ENCODE measurements at places on chromosomes 6 and 20.
A peak's percentile ranks its signal among the peaks of the same experiment; 100 is the strongest.

- no peak for DNase-seq
These were observed 1.6 kb upstream of the PRL start for GRCh38 chr6:22298475-22298890.

GRCh38 chr20:62670156-62670555, 27.9 kb downstream of the SLCO4A1 start:
- no peak for DNase-seq

- DNase-seq, result peak; percentile 70
These were observed 19.7 kb downstream of the SLC17A9 start for GRCh38 chr20:62971950-62972844.

- no peak for DNase-seq
These were observed 74.8 kb downstream of the RIN2 start for GRCh38 chr20:19832875-19833274.

- DNase-seq, result no peak
These were observed 108.4 kb downstream of the SCML4 start for GRCh38 chr6:107715550-107716321.

- no peak for DNase-seq
These were observed 190.0 kb upstream of the COL21A1 start for GRCh38 chr6:56437171-56437900.

- DNase-seq, result no peak
These were observed 20.5 kb downstream of the CEP85L start for GRCh38 chr6:118630923-118631322.

GRCh38 chr6:150044621-150045145, 19.4 kb upstream of the RAET1L start:
- DNase-seq, result no peak

GRCh38 chr6:55833284-55833683, 42.1 kb downstream of the BMP5 start:
- DNase-seq, result no peak

DNA sequence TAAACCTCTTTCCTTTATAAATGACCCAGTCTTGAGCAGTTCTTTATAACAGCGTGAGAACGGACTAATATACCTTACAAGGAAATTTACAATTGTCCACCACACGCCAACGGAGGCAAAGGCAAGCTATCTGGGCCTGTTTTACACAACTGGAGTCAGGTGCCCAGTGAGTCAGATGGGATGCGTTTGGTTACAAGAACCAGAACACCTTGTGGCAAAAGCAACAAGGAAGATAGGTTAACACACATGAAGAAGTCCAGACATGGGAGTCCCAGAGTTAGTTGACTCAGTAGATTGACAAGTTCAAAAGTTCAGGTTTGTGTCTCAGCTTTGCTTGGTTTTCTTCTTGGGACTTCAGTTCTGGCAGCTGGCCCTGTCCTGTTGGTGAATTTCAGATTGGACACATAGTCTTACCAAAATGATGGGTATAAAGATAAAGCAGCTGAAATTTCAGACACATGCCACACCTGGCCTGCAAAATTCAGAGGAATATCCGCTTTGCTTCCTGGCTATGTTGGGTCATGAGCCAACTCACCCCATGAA, 97.9 kb downstream of the PXDC1 start:
- DNase-seq, result no peak

- DNase-seq, result no peak
These were observed 1.6 kb downstream of the TRDN start for GRCh38 chr6:123635144-123635543.

- no peak for DNase-seq
These were observed 15.1 kb upstream of the NXT1 start for GRCh38 chr20:23335521-23335920.

DNA sequence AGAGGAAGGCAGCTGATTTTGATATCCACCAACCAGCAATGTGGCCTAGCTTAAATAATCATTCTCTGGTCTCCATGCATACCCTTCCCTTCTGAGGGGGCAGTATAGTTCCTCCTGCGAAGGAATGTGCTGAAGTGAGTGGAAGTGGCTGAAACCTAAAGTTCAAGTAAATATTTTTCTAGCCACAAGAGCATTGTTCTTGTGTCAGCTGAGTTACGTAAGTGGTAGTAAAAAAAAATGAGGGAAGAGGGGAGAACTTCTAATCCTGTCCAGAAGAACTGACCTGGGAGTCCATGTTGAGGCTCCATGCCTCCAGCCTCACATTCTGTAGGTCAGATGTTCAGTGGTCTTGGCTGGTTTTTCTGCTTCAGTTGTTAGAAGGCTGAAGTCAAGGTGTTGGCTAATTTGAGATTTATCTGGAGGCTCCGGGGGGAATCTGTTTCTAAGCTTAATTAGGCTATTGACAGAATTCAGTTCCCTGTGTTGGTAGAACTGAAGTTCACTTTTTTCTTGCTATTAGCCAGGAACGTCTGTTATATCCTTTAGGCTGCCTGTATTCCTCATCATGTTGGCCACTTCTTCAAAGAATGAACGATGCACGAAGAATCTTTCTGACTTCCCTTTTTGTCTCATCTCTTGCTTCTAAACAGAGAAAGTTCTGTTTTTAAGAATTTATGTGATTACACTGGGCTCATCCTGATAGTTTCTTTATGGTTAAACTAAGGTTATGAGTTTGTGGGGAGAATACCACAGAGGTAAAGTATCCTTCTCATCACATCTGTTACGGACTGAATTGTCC, 207.1 kb upstream of the PRSS16 start:
- DNase-seq, result no peak

- DNase-seq, result no peak
These were observed 12.4 kb downstream of the CD2AP start for GRCh38 chr6:47489995-47490394.

DNA sequence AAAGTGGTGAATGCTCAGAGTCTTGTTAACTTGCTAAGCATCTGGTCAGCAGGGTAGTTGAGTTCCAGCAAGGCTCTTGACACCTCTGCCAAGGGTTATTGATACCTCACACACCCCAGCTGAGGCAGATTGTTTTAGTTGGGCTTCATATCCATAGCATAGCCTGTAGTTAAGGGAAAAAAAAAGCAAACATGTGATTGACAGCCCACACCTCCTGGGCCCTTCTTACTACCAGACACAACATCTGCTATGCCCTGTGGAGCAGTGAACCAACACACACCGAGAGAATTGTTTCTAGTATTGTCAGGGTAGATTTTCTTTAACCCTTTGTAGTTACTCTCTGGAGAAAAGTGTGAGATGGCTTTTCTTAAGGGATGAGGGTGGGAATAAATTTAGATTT, 697.0 kb upstream of the POU3F2 start:
- no peak for DNase-seq

DNA sequence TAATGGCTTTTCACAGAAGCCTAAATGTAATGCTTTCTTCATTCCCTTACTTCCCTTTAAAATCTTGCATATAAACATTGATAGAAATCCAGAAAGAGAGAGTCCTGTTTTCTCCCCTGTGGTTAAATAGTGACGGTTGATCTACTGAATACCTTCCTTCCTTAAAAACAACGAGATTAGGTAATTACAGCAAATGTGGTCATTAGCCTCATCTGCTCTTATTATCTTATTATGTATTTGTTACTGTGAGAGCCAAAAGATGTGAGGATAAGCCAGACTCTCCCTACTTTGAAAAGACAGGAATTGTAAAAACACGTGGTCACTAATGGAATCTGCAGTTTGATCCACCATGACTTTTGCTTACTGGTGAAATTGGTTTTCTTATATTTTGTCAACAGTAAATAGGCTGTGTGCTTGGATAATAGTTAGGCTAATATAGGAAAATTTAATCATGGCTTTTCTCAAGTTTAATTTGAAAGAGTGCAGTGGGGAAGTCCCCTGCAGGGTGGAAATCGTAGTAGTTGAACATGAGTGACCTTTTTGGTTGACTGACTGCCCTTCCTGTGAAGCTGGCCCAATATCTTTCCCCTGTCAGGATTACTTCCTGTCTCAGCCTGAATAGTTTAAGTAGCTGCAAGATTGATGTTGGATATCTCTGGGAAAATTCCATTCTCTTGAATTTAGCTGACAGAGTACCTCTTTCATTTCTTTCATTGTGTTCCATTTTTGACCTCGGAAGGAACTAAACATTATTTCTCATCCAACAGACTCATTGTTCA, 62.8 kb downstream of the JARID2 start:
- DNase-seq, result no peak

GRCh38 chr6:105785066-105785811, 300.9 kb upstream of the PRDM1 start:
- DNase-seq, result no peak

DNA sequence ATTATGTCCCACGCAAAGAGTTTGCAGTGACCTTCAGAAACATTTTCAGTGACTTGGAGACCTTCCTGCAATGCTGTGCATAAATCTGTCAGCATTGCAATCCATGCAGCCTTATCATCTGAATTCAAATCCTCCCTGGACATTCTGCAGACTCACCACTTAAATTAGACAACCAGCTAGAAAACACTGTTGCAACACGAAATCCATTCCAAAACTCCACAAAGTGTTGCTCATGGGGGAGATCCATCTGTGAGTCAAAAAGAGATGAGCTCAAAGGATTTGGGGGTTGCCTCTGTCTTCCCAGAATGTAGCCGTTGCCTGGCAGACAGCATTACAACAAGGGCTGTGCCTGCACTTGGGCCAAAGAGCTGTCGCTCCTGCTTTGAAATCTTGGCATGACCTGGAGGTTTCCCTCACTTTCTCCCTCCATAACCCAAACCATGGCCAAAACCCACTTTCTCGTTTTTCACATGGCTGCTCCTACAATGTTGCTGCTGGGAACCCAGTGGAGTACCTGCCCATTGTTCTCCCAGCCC, 163.5 kb upstream of the CDYL start:
- DNase-seq, result no peak

DNA sequence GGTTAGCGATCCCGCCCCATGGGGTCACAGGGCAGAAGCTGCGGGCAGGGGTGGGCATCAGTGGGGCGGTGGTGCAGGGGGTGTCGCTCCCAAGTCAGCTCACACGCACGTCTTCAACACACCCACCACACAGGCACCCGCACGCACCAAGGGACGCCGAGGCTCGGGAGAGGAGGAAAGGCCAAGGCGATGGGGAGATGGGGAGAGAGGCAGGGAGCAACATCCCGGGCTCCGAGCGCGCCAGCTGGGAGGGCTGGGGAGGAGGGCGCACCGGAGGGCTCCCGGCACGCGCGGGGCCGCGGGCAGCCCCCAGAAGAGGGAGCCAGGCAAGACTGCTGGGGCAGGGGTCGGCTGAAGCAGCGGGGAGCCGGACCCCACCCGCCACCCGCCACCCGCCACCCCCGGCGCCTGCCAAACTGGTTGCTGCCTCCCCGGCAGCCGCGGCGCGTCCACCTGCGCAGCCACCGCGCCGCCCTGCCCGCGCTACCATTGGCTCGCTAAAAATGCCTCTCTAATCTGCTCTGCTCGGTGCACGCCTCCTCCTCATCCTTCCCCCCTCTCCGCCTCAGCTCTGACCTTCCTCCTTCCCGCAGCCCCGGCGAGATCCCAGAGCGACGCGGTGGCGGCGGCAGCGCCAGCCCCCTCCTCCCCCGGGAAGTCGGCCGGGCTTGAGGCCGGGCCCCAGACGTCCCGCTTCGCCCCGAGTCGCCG, at the start of gene PACSIN1:
Gene PACSIN1, plus strand, starts transcription at position 546 of the 711 bp plus-strand sequence. CDS start 60,230 bp downstream, outside the sequence.
- no peak for DNase-seq

DNA sequence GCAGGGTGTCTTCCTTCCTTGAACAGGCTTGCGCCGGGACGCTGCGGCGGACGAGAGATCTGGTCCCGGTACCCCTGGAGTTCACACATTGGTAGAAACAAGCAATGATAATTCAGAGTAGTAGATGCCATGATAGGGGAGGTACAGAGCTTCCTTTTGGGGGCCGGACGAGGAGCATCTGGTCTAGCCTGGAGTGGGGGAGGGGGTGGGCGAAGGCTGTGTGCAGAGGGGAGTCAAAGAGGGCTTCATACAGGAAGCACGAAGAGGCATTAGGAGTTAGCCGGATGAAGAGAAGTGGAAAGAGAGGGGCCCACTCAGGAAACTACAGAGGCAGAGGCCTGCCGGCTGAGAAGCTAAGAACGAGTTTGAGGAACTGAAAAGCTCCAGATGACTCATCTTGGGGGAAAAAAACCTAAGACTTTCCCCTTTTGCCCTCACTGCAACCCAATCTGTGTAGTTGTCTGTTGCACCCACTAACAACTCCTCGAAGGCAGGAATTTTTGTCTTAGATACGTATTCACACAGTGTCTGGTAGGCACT, 611 bp downstream of the CNPY3 start:
- peak; percentile 58 for DNase-seq

GRCh38 chr6:146095481-146095880, 66.6 kb downstream of the GRM1 start:
- no peak for DNase-seq

DNA sequence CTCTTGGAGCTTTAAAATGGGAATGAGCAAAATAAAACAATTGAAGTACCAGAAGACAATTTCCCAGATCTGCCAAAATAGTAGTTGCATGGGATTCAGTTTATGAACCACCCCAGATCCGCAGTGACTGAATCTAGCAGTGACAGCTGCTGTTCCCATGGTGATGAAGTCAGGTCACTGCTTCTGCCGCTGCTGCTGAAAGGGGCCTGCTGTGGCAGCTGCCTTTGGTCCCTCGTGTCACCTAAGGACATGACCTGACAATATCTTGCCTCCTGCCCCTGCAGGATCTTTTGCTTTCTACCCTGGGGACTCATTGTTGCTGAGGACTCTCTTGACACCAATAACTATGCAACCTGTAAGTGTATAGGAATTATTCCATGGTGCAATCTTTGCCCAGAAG, 34.3 kb upstream of the OGFRL1 start:
- no peak for DNase-seq

DNA sequence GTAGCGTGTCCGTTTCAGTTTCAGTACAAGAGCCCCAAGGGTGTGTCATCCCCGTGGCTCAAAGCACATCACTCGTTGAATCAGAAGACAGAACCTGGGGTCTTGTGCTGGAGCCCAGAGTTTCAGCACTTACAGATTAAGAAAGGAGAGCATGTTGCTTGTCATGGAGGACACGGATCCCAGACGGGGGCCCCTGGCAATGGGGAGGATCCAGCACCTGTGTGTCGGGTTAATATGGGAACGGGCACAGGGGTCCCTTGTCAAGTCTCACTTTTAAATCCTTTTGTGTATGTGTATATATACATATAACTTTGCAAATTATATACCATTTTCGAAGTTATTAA, 23.4 kb downstream of the THBS2 start:
- DNase-seq, result no peak

- no peak for DNase-seq
These were observed 15.5 kb downstream of the EEF1E1 start for GRCh38 chr6:8086755-8087306.

DNA sequence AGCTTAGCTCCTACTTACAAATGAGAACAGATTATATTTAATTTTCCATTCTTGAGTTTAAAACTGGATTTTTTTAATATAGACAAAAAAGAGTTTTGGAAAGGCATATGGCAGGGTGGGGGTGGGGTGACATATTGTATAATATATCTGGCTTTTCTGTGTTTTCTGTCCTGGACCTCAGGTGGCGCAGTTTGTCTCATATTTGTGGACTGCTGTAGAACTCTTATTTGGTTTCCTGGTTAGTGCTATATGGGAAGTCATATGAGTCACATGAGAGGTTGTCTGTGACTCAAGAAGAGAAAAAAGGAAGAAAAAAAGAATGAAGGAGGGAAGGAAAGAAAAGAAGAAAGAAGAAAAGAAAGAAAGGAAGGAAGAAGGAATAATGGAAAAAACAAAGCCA, 131.8 kb downstream of the CLVS2 start:
- DNase-seq, result no peak

Data from stimulated activated CD4-positive, alpha-beta T cell treated with anti-CD3 and anti-CD28 coated beads, Interleukin-12 subunit alpha, Interleukin-12 subunit beta, amount 100 ng/mL, for 24 hours (primary cell).